Keratinocyte (primary cell): ENCODE measurements at places on chromosomes 3 and 15. TPM values are rescaled to one million over a fixed set of nuclear protein-coding genes. Genes with fewer than 3 reads are reported as not detected.

DNA sequence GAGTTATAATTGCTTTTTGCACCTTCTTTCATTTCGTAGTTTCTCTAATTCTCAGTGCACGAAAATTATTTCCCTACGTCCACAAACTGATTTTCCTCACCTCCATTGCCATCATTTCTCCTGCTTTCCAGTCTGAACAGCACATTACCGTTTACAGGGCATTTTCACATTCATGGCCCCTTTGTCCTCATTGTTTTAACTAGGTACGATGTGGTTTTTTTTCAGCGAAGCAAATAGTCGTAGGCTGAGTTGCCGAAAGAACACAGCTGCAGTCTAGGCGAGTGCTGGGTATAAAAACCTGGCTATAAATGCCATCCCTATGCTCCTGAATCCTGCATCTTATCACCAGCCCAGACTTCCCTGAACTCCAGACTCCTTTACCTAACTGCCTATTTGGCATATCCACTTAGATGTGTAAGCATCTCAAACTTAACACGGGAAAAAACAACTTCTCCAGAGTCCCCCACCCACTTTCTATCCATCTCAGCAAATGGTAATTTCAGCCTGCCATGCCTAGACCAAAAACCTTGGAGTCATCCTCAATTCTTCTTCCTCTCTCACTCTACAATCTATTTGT is 691 bp upstream of the FSIP1 start:
- H3K4me3 ChIP-seq, result peak overlapping the region; percentile 73
- H3K27me3 ChIP-seq, result no peaks in the 10 kb centered on the region
- DNase-seq, result no peak
- H3K27ac ChIP-seq, result peak overlapping the region; percentile 76
- H3K4me1 ChIP-seq, result peaks cover 11% of the 10 kb centered on the region

DNA sequence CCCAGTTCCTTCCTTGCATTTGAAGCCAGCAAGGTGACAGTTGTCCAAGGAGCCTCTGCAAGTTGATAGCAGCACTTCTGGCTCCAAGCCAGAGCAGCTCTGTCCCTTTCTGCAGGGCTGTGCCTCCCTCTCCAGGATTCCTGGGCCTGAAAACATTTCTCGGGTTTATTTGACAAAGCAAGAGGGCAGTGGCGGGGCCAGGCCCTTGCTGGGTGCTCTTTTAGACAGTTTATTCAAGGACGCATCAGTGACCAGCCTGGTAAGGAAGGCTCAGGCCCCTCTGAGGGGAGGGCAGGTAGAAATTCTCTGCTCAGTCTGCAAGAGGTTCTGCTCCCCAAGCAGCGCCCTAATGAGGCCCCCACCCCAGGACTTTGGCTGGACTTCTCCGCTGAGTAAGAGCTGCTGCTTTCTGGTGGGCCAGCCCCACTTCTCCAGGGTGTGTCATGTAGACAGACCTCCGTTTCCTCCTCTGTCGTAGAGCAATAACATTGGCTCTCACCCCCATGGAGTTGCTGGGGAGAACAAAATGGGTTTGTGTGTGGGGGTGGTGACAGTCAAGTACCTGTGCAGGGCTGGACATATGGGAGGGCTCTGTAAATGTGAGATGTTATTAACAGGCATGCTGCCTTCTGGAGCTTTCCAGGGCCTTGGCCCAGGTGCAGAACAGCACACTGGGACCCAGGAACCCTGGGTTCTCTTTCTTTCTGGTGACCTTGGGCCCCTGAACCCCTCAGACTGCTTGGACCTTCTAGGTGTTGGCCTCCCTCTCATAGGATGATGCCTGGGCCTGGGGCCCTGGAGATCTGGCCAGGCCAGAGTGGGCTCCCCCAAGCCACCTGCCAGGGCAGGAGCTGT is 146.2 kb upstream of the TLE3 start:
- H3K36me3 ChIP-seq, result no peaks in the 10 kb centered on the region
- H3K27me3 ChIP-seq, result no peaks in the 10 kb centered on the region
- no peak overlapping the region for H3K27ac ChIP-seq
- H3K4me3 ChIP-seq, result no peak overlapping the region
- no peak for DNase-seq
- peaks cover 18% of the 10 kb centered on the region for H3K4me1 ChIP-seq

Gene SKIL
- polyA plus RNA-seq, result 10.6 to 13.7 TPM (median 11.0 TPM) in 3 replicates

Gene GRK7
- not detected in 3 replicates for polyA plus RNA-seq
